Muscle of arm (tissue), 14 donors: ENCODE measurements at places on chromosomes 6 and 20. TPM values are rescaled to one million over a fixed set of nuclear protein-coding genes. Genes with fewer than 3 reads are reported as not detected.
A peak's percentile ranks its signal among the peaks of the same experiment; 100 is the strongest.

DNA sequence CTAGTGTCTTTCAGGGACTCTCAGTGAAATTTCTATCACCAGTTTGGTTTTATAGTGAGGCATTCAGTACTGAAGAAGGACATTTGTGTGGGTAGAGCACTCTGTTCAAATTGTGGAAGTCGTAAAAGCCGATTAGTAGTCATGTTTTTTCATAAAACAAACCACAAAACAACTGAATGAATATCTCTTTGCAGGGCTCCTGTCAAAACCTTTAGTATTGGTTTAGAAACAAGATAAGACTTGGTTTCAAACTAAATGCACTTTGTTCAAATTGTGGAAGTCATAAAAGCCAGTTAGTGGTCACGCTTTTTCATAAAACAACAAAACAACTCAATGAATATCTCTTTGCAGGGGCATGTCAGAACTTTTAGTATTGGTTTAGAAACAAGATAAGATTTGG is 23.8 kb downstream of the ADGRF4 start:
- DNase-seq = no peak

Gene TPBG
- polyA plus RNA-seq = 26.0 TPM

- DNase-seq = no peak
Measured at GRCh38 chr6:133888929-133889556, at the start of gene TCF21. Gene TCF21, plus strand, starts transcription at chr6:133889113. Its CDS starts 285 bp downstream, at chr6:133889398.

GRCh38 chr6:40997234-40997957 is 41.6 kb downstream of the UNC5CL start:
- peak; percentile 42 for DNase-seq

GRCh38 chr20:53711333-53712211 is 117.9 kb upstream of the ZNF217 start:
- no peak for DNase-seq

- DNase-seq = no peak
Measured at GRCh38 chr6:12049165-12049564, 37.1 kb downstream of the HIVEP1 start.

Gene SNAI1
- polyA plus RNA-seq = 8.2 TPM

DNA sequence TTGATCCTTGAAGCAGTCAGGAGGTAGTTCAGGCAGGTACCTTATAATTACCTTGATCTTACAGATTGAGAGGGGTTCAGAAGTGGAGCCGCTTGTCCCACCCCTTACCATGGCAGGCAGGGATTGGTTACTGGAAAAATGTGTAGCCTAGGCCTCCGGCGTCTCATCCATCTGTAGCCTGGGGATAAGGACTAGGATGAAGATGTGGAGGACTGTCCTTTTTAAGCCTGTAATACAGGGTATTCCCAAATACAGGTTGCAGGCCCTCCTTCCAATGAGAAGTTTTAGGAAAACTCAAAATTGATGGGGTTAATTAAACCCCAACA is 2.8 kb downstream of the HMGA1 start:
- no peak for DNase-seq

Gene NINL
- 12.8 TPM for polyA plus RNA-seq

- no peak for DNase-seq
Measured at GRCh38 chr6:79420054-79420453, 117.2 kb downstream of the LCA5 start.
